GM12878 (cell line): ENCODE measurements at places on chromosomes 3 and 15. TPM values are rescaled to one million over a fixed set of nuclear protein-coding genes. Genes with fewer than 3 reads are reported as not detected.

Gene SPINK8
- polyA plus RNA-seq: not detected in 2 replicates

GRCh38 chr15:64373360-64373759 is 7.9 kb downstream of the PCLAF start:
- no peak for DNase-seq

Gene ZBTB20
- 1.8 and 3.1 TPM in 2 replicates for polyA plus RNA-seq

GRCh38 chr15:74383286-74383685 is 15.8 kb upstream of the CYP11A1 start:
- DNase-seq: no peak

Gene KCNAB1
- polyA plus RNA-seq: 0.47 and 0.52 TPM in 2 replicates

DNA sequence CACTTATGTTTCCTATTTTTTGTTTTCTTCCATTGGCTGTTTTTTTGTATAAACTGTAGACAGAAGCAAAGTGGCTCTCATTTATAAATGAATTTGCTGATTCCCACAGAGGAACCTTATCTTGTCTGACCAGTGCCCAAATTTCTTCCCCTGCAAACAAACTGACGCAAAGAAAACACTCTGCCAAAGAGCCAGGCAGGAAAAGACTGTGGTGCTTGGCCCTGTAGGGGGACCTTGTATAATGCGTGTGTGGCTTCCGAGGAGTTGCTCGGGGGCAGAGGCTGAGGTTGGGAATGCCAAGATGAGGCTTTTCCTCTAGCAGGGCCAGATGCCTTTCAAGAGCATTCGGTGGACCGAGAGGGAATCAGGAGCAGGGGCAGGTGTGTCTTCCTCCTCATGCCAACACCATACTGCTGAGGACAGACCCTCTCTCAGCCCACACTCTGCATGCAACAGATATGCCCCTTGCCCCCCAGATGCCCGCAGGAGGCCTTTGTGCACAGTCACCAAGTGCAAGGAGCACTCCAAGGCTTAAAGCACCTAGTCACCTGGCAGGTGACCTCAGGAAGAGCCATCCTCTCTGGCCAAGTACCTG is 104.3 kb upstream of the ABHD17C start:
- DNase-seq: no peak

Gene DNAH12
- polyA plus RNA-seq: 0.07 TPM in 1 of 2 replicates, not detected in the other

DNA sequence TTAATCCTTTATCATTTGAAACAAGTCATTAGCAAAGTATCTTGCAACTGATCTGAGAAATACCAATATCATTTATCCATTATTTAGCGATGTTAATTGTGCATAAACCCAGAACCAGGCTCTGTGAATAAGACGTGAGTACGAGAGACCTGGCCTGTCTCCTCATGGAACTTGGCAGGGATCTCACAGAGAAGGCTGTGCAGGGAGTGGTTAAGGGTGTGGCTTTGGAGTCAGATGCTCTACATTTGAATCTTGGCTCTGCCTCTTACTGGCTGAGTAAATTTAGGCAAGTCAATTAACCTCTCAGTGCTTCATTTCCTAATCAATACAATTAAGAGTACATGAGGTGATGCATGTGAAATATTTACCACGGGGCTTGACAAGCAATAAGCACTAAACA is 39.9 kb upstream of the TBL1XR1 start:
- DNase-seq: no peak

GRCh38 chr3:144593881-144594280 is 622.3 kb downstream of the DIPK2A start:
- DNase-seq: no peak

Gene ITIH3
- not detected in 2 replicates for polyA plus RNA-seq

DNA sequence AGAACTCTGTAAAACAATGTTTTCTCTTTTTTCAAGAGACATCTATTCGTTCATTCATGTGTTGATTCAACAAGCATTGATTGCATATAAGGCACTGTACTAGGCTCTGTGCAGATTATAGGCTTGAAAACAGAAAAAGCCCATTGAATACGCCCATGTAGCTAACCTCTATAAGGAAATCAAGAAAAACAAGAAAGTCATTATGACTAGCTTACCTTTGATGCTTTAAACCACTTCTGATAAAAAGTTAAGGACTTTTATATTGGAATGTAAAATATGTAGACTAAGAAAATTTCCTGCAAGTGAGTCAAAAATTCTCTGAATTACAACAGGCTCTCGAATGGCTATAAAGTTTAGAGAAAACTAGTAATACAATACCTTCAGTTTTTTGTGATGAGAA is 92.5 kb downstream of the BDH1 start:
- DNase-seq: no peak

- no peak for DNase-seq
Observed at GRCh38 chr3:128482666-128483656, 10.0 kb downstream of the GATA2 start.

DNA sequence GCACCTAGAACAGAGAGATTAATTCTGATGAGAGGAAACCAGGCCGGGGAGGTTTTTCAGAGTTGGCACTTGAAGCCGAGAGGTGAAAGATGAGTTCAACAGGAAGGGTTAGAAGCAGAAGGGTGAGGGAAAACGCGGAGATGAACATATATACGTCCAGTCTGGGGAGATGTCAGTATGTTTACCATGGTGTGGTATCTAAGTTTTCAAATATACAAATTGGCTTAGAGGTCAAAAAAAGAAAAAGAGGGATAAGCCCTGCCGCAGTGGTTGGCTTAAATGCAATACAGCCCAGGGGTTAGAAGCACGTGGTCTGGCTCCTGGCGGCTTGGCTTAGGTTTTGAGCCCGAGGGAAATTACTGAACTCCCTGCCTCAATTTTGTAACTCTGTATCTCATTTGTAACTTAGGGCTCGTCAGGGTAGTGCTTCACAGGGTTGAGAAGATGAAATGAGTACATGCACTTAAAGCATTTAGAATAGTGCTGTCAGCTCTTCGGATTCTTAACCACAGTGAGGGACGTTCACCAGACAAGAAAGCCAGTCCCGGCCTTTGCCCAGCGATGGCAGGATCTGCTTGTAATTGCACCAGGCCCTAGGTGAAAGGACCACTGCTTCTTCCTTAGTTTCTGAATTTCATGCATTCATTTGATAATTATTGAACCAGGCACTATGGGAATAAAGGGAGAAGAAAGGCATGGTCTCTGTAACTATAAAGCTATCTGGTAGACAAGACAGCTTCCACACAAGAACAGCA is 6.4 kb downstream of the HES1 start:
- DNase-seq: no peak

Gene NR2F2
- polyA plus RNA-seq: 2.6 and 3.1 TPM in 2 replicates

DNA sequence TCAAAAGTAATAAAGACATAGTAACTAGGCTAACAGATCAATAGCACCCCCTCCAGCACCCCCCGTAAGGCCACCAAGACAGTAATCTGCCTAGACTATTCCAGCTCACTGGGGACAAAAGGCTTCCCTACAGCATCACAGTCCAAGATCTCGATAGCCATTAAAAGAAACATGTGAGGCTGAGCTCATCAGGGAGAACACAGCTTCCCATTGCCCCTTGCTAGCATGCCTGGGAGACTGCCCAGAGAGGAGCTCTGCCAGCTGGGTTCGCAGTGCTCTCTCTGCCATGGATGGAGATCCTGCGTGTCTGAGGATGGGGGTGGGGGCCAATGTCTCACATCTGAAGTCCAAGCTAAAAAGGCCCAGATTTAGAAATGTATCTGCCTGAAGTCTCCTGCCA is 17.8 kb downstream of the LRIG1 start:
- no peak for DNase-seq

- no peak for DNase-seq
Observed at GRCh38 chr3:8766148-8766547, 3.3 kb downstream of the OXTR start.

GRCh38 chr3:32397941-32398340 is 6.3 kb downstream of the CMTM7 start:
- DNase-seq: no peak

- no peak for DNase-seq
Observed at GRCh38 chr15:31376511-31376910, 49.9 kb downstream of the KLF13 start.

DNA sequence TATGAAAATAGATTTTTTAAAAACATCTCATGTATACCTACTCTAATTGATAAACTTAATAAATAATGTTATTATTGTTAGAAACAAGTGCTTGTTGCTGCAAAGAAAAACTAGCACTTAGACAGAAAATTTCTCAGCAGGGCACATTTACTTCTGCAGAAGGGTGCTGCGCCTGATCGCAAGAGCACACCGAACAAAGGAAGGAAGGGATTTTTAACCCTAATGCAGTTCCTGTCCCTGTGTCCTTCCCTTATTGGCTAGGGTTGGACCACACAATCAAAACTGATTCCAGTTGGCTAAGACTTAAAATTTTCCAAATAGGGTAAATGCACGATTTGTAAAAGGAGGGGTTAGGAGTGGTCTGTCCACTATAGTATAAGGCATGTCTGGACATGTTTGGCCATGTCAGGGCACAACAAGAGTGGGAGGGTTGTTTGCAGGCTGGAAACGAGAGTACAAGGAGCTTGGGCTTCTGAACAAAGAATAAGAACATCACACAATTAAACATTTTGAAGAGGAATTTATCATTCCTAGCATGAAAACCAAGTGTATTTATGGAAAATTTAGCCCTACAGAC is 4.7 kb downstream of the DTWD1 start:
- no peak for DNase-seq

GRCh38 chr3:191329654-191330529 is at the start of gene UTS2B:
UTS2B (minus strand) TSS chr3:191330526; CDS start chr3:191282189, 48,337 bp downstream.
- DNase-seq: no peak

DNA sequence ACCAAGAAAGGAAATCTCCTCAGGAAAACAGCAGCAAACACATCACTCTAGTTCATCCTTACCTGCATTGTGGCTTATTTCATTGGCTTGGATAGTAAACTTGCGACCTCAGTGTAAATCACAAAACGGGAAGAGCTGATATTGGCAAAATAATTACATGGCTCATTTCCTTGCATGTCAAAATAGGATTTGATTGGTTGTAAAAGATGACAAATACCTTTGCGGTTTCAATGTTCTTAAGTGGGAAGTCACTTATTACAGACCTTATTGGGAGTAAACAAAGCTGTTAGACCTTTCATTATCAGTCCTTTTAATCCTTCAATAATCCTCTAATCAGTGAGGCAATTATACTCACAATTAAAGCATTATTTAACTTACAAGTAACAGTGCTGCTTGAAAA is 590.6 kb downstream of the MAGI1 start:
- DNase-seq: no peak

Gene C3orf80
- not detected in 2 replicates for polyA plus RNA-seq

DNA sequence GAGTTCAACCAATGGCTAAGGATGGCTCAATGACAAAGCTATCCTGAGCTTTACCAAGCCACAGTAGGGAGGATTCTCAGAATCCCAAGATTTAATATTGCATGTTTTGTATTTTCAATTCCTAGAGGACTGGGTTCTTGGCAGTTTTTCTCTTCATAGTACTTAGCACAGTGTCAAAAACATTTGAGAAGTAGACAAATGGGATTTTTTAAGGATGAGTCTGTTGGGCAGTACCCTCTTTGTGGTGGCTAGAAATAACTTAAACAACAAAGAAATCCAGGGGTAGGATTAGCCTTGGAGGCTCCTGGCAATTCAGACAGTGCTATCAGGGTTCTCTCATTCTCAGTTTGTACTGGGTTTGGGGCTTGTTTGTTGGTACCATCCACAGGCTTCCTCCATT is 212.8 kb upstream of the RORA start:
- no peak for DNase-seq

DNA sequence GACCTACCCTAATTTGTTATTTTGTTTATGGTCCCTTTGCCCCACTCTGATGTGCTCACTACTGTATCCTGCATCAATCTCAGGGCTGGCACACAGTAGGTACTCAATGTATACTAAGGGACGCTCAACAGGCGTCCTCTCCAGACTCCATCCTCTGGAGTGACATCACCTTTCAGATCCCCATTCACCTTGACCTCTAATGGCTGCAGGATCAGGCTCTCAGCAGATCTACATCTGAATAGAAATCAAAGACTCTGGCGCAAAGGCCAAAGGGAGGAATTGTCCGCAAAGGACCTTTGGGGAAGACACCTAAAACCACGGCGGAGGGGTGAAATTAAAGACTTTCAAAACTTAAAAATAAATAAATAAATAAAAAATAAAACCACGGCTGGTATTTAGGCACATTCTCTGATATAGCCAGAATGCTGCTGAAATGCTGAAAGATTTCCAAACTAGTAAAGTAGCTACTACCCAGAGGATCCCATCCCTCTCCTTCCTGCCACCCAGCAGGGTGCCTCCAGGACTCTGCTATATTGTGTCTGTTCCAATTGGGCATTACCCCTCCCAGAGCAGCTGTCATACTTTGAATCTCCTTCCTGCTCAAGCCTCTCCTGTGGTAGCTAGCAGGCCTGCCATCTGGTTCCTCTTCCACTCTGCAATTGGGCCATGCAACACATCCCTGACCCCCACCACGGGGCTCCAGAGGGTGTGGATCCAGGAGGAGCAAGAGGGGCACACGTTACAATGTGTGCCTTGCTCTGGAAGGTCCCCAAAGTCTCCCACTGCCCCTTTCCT is 6.1 kb downstream of the SHF start:
- DNase-seq: no peak

Gene LSG1
- 50.7 and 52.9 TPM in 2 replicates for polyA plus RNA-seq

DNA sequence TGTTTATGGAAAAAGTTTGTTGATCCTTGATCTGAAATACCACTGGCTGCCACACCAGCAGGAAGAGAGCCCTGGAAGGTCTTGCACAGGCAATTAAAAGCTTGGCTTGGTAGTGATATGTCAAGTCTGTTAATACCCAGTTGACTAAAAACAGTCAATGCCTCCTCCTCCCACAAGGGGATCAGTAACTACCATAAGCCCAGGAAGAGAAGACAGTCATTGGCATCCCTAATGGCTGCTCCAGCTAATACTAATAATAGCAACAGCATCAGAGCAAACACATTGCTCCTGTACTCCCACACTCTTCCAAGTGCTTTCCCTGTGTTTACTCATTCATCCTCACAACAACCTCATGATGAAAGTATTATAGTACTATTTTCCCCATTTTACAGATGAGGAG is 528.6 kb downstream of the TAFA4 start:
- no peak for DNase-seq

DNA sequence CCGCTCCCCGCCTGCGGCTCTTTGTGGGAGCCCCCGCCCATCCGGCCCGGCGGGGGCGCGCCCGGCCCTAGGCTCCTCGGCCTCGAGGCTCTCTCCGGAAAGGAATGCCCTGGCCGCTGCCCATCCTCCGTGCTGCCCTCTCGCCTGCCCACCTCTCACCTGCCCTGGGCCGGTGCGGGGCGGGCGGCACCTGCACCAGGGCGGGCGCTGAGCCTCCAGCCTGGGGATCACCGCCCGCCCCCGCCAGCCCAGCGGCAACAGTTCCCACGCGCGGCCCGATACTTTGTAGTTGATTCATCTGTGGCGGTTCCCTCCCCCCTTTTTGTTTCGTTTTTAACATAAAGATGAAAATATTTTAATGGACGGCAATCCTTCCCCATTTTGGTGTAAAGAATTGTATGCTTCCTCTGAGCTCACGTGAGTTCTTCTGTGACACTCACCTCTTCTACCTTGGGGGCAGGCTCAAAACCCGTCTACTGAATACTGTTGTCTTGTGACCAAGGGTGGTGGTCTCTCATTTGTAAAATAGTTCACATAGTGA is 1.9 kb downstream of the KLF13 start:
- no peak for DNase-seq

- no peak for DNase-seq
Observed at GRCh38 chr15:39391230-39391629, 189.6 kb upstream of the THBS1 start.

Gene LOXL1
- 0.20 TPM in 1 of 2 replicates, not detected in the other for polyA plus RNA-seq

GRCh38 chr3:14126017-14126886 is 1.4 kb downstream of the TMEM43 start:
- no peak for DNase-seq

- DNase-seq: no peak
Observed at GRCh38 chr3:23685541-23686258, 120.1 kb upstream of the UBE2E1 start.

Gene PLSCR4
- polyA plus RNA-seq: not detected in 2 replicates

Gene USP50
- 0.21 and 0.68 TPM in 2 replicates for polyA plus RNA-seq
